ENCODE measurements at places on chromosomes 1 and 21.

DNA sequence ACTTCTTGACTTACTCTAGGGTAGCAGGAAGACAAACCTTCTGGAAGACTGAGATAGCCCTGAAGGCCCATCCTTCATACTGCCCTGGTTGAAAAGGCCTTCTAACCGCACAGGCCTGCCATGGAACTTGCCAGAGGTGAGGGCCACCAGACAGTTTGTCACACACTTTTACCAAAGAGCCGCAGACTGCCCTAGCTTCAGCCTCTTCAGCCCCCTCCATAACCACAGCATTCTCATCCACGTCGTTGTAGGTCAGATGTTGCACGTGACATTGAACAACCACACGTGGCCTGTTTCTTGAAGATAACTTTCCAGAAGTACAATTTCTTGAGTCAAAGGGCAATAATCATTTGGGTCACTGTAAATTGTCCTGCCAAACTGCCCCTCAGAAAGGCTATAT is 18.9 kb downstream of the ZNF362 start:
- no peak for DNase-seq

DNA sequence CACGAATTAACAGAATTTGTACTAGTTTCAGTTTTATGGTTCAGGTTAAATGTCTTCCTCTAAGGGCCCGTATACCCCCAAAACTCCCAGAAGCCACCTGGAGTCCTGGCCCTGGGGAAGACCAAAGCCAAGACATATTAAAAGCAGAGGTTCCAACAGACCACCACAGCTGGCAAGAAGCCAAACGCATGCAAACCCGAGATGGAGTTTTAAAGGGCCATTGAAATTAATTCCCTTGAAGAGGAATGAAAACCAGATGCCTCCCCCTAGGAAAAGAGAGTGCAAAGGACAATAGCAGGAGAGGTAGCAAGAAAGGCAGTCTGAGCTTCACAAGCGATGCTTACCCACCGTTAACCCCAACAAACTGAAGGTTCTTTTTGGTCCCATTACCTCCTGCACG is 48.1 kb downstream of the KANK4 start:
- DNase-seq: no peak

DNA sequence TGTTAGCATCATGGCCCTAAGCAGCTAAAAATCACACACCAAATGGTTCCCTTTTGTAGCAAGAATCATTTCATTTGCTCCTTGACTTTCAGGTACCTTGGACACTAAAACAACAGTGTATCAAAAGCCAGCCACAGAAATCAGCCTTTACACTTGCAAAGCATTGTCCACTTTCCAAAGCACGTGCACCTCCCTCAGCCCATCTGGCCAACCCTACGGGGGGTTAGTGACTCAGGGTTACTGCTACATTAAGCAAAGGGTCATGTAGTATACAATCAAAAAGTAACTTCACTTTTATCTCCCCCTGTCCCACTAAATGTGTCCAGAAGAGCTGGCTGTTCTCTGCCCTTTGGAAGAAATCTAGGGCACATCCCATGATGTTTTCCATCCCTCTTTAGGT is 149.7 kb downstream of the HIVEP3 start:
- no peak for DNase-seq

- no peak for DNase-seq
These were observed 67.7 kb upstream of the RAB4A start for GRCh38 chr1:229203030-229203751.

GRCh38 chr1:225446595-225446960 is 18.7 kb upstream of the LBR start:
- DNase-seq: no peak
